Dermis microvascular lymphatic vessel endothelial cell (primary cell): ENCODE measurements at places on chromosomes 5 and 9. TPM values are rescaled to one million over a fixed set of nuclear protein-coding genes. Genes with fewer than 3 reads are reported as not detected.

GRCh38 chr5:141411575-141411974 lies 1.2 kb upstream of the PCDHGA10 start:
- DNase-seq, result no peak

- DNase-seq, result no peak
Measured at GRCh38 chr9:89497978-89498851, at the start of gene SEMA4D. Gene SEMA4D (minus strand): TSS chr9:89498113. CDS start chr9:89405456, 92,657 bp downstream.

DNA sequence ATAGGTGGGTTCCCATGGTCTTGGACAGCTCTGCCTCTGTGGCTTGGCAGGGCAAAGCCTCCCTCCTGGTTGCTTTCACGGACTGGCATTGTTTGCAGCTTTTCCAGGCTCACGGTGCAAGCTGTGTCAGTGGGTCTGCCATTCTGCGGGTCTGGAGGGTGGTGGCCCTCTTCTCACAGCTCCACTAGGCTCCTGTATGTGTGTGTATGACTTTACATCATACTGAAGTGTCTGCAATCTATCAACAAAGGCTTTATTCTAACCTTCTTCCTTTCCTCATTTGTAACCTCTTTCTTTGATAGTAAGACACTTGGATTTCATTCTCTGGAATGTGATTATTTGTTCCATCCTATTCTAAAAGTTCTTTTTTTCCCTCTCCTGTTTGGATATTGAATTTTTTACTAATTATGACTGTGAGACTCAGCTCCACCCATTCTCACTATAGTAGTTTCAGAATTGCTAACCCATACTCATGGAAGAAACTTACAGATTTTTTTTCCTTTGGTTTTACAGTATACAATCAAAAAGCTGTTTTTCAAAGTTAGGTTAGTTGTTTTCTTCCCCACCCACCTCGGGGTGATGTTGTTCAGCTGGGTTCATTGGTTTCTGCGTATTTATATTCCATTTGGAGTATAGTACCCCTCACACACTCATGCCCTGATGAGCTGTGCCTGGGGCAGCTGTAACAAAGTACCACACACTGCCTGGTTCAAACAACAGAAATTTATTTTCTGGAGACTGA lies 144.6 kb upstream of the OTULINL start:
- DNase-seq, result no peak

GRCh38 chr5:125093776-125094175 lies 347.3 kb upstream of the ZNF608 start:
- DNase-seq, result no peak

- no peak for DNase-seq
Measured at GRCh38 chr5:101580591-101580990, 677.5 kb upstream of the ST8SIA4 start.

GRCh38 chr5:683551-684481 lies 9.3 kb downstream of the TPPP start:
- DNase-seq, result no peak

DNA sequence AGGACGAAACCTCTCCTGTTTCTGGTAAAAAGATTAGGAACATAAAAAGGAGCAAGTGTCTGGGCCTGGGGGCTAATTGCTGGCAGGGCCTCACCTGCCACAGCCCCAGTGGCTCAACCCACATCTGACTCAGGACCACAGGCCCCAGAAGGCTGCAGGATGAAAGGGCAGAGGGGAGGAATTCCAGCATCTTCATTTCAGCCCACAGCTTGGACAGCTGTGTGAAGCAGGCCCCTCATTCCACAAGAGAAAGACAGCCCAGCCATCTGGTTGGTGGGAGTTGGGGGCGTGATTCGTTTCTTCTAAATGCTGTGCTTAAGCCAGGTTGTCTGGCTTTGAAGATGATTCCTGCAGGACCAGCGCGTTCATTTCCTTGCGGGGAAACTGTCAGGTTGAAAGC lies 29.1 kb downstream of the NKX2-5 start:
- no peak for DNase-seq

GRCh38 chr5:131488463-131488862 lies 146.6 kb downstream of the RAPGEF6 start:
- DNase-seq, result peak; percentile 41

DNA sequence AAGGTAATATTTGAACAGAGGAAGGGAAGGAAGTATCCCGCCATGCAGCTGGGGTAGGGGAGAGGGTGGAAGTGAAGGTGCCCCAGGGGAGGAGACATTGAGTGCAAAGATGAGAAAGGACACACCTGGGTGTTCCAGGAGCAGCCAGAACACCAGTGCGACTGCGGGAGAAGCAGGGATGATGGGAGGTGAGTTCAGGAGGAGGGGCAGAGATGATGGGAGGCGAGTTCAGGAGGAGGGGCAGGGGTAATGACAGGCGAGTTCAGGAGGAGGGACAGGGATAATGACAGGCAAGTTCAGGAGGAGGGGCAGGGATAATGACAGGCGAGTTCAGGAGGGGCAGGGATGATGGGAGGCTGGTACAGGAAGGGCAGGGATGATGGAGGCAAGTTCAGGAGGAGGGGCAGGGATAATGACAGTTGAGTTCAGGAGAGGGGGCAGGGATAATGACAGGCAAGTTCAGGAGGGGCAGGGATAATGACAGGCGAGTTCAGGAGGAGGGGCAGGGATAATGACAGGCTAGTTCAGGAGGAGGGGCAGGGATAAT lies 17.2 kb upstream of the SPOCK1 start:
- DNase-seq, result no peak

DNA sequence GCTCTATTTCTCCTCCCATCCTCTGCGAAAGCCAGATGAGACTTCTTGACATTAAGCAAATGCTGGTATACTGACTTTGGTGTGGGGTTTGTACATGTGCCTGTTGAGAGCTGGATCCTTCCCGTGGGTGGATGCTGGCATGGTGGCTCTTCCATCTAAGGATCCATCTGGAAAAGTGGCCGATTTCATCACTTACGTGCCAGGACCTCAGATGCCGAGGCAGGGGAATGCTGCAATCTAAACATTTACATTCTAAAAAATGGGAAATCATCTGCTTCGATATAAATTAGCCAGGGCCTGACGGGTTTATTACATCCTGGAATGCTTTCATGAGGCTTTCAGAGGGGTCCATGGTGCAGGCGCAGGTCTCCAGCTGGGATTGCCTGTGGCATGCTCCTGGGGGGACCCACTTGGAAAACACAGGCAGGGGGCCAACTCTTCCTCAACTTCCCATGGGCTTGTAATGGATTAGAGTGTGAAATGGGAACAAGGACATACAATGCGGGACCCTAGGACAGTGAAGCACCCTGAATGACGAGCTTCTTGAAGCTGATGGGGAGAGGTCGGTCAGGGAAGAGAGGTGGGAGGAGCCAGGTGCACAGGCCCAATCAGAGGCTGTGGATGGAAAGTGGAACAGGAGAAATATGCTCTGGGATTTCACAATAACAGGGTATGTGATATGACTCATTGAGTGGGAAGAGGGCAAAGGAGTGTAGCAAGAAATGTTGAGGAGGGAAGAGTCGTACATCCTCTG lies 105.5 kb upstream of the PITX1 start:
- DNase-seq, result no peak

GRCh38 chr9:115923903-115924668 lies 229.5 kb upstream of the PAPPA start:
- no peak for DNase-seq

DNA sequence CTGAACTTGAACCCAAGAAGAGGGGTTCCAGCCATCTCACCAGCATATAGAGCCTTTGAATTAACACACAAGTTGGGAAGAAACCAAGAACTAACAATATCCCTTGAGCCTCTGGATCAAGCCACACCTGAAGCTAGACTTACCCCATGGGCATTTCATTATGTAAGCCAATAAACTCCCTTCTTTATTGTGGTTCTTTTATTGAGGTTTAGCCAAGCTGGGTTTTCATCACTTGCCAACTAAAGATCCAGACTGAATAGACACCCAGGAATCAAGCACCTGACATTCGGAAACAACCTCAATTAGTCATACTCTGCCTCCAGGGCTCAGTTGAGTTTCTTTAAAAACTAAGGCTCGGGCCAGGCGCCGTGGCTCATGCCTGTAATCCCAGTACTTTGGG lies 226.7 kb downstream of the AGTPBP1 start:
- DNase-seq, result no peak

GRCh38 chr5:17239953-17240352 lies 22.5 kb downstream of the BASP1 start:
- DNase-seq, result no peak

DNA sequence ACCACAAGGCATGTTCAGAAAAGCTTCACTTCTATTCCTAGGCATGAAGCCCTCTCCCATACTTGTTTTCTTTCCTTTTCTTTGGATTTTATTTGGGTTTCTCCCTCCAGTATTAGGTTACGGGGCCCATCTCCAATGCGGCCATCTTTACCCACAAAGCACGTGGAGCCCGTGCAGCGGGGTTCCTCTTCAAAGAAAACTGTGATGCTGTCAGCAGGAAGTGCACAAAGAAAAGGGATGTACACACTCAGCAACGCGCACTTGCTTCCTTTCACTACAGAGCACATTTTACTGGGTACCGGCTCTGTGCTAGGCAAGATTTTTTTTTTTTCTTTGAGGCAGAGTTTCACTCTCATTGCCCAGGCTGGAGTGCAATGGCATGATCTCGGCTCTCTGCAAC lies 106.6 kb downstream of the COL23A1 start:
- DNase-seq, result no peak

- DNase-seq, result no peak
Measured at GRCh38 chr5:98770209-98770910, 3.1 kb upstream of the RGMB start.

DNA sequence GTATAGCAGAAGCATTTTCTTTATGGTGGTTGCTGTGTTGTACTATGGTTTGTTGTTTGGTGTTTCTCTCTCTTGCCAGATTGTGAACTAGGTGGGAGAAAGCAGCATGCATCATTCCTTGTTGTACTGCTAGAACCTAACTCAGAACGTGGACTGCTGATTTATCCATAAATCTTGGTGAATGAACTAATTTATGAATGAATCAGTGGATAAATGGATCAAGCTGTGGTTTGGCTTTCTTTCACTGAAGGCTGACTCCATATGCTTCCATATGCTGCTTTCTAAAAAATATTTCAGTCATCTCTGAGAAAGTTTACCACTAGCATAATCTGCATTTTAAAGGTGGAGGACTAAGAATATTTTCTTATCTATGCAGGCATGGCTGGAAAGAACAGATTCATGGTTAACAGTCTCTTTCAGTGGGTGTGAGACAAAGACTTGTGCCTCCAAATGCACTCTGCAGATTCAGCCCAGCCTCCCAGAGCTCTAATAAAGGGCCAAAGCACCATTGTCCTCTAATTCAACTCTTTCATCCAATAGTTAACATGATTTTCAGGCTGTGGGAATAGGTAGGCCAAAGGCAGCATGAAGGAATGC lies 237.7 kb downstream of the SH3GL2 start:
- DNase-seq, result no peak

DNA sequence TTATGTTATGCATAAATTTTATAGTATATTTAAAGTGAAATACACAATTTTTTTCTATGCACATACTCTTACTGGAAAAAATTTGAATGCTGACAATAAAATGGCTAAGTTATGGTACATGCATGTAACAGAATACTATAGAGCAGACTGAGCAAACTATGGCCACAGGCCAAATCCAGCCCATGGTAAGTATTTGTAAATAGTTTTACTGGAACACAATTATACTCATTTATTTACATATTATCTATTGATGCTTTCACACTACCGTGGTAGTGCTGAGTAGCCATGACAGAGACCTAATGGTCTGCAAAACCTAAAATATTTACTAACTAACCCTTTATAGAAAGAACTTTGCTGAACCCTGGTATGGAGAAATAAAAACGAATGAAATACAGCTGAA lies 45.7 kb downstream of the TEX10 start:
- DNase-seq, result no peak

The DCAF10 gene
- total RNA-seq, result 12.3 and 23.4 TPM in 2 replicates

The CBY3 gene
- total RNA-seq, result not detected in 2 replicates

The SH3TC2 gene
- total RNA-seq, result 27.2 and 35.7 TPM in 2 replicates

The NR2F1-AS1 gene
- 17.5 and 26.9 TPM in 2 replicates for total RNA-seq

The RECK gene
- 21.7 and 32.9 TPM in 2 replicates for total RNA-seq

The DNAJA1 gene
- total RNA-seq, result 95.8 and 111 TPM in 2 replicates

The NTMT1 gene
- total RNA-seq, result 23.7 and 25.7 TPM in 2 replicates
